ENCODE measurements at places on chromosomes 5 and 9.

GRCh38 chr5:155416765-155417164 lies 403.2 kb downstream of the KIF4B start:
- no peak for DNase-seq

DNA sequence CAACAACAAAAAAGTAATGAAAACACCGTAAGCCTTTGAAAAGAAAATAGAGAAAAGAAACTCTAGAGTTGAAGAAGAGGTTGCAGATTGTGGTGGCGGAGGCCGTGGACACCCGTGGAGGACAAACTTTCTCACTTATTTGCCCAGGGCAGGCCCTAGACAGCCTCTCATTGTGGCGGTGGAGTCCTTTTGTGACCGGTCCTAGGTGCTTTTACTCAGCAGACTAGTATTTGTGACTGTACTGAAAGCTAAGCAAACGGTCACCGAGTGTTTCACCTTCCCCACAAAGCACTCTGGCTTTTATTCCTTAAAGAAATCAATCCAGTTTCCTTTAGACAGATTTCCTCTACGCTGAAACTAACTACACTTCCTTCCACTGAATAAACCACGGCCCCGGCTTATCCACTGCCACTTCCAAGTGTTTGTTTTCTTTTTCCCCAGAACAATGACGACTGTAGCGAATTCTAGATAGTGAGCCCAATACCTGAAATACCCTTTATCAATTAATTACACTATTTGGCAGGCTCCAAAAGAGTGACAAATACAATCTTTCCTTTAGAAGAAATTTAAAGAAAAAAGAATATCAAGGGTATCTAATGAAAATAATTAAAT lies 210.2 kb upstream of the TARS1 start:
- DNase-seq = no peak

- no peak for DNase-seq
Measured at GRCh38 chr9:72305102-72305546, 59.9 kb downstream of the ZFAND5 start.

- no peak for DNase-seq
Measured at GRCh38 chr5:57034201-57034916, 82.4 kb upstream of the MIER3 start.

DNA sequence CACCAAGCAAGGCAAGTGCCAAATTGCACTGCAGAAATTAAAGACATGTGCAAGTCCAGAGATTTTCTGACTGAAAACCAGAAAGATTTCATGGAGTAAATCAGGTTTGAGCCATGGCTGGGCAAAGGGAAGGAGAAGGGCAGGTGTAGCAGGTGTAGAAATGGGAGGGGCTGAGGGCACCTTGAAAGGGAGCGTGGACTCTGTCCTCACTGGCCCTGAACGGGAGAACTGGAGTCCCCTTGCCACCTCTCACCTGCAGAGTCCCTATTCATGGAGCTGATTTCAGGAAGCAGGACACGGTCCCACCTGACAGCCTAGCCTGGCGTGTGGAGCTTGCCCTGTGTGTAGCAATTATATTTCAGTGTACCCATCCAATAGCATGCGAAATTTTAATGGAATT lies 46.3 kb downstream of the UBE2QL1 start:
- DNase-seq = no peak

GRCh38 chr5:95406426-95407090 lies 15.4 kb downstream of the FAM81B start:
- DNase-seq = no peak

- peak; percentile 33 for DNase-seq
Measured at GRCh38 chr5:14581891-14582796, 552 bp downstream of the OTULINL start.

Data from SW 1271 (cell line).